G401 (cell line): ENCODE measurements at places on chromosomes 7 and 10. TPM values are rescaled to one million over a fixed set of nuclear protein-coding genes. Genes with fewer than 3 reads are reported as not detected.

UTF1 gene
- not detected in 2 replicates for total RNA-seq

XRCC2 gene
- 3.7 and 6.9 TPM in 2 replicates for total RNA-seq

ARHGAP19 gene
- 8.8 and 11.3 TPM in 2 replicates for total RNA-seq

ANK3 gene
- total RNA-seq: 1.4 and 9.6 TPM in 2 replicates

DNAH11 gene
- total RNA-seq: 0.43 and 3.4 TPM in 2 replicates

CLEC2L gene
- total RNA-seq: 1.4 and 23.0 TPM in 2 replicates
